ENCODE measurements at places on chromosomes 1 and 21.
A peak's percentile ranks its signal among the peaks of the same experiment; 100 is the strongest.

DNA sequence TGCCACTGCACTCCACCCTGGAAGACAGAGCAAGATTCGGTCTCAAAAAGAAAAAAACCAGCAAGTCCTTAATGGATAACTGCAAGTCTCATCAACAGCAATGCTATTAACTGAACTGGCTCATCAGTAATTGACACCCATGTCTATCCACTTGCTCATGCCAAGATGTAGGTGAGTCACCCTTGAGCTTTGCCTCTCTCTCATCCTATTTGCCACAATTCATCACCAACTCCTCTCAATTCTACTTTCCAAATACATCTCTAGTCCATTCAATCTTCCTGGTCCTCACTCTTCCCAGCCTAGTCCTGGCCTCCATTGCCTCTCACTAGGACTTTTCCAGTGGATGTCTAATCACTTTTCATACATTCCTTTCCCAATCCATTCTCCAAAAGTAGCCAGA lies 103.7 kb upstream of the PRMT6 start:
- DNase-seq: no peak

GRCh38 chr1:208438112-208438699 lies 194.0 kb upstream of the PLXNA2 start:
- no peak for DNase-seq

DNA sequence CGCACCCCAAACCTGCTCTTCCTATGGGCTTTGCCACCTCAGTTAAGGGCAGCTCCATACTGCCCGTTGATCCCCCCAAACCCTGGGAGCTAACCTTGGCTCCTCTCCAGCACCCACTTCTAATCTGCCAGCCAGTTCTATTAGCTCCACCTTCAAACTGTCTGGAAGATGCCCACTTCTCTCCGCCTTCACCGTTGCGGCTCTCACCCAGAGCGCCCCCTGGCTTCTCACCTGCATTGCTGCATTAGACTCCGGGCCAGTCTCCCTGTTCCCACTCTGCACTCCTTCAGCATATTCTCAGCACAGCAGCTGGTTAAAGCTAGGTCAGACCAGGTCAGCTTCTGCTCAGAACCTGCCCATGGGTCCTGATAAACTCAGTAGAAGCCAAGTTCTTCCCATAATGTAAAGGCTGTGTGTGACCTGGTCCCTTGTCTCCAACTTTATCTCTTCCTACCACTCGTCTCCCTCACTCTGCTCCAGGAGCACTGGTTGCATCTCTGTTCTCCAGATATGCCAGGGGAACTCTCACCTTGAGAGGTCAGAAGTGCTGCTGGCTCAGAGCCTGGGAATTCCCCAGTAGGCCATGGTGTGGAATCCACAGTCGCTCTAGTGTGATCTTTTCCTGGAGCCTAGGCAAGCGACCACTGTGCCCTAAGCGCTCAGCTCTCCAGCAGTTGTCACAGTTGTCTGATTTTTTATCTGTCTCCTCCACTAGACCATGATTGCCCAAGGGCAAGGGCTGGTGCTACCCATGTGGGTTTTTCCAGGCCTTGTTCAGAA lies 150.3 kb downstream of the HMGB4 start:
- no peak for DNase-seq

- no peak for DNase-seq
These were observed 33.9 kb upstream of the IPO9 start for GRCh38 chr1:201795066-201795465.

DNA sequence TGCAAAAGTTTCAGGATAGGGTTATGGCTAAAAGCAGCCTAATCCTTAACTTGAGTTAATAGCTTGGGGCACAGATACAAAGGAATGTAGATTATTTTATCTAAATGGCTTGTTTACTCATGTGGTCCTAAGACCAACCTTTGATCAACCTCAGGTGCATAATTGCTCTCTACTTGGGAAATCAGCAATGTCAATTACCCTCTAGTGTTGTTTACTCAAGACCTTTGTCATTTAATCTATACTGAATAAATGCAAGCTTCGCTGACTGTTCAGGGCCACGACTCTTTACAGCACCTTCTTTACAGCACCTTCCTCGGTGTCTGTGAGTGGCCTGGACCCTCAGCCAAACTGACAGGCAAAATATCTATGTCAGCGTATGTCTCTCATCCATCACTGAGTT lies 217.5 kb upstream of the MAP1LC3C start:
- DNase-seq: no peak

GRCh38 chr1:15985611-15986297 lies 9.9 kb upstream of the ZBTB17 start:
- DNase-seq: no peak

DNA sequence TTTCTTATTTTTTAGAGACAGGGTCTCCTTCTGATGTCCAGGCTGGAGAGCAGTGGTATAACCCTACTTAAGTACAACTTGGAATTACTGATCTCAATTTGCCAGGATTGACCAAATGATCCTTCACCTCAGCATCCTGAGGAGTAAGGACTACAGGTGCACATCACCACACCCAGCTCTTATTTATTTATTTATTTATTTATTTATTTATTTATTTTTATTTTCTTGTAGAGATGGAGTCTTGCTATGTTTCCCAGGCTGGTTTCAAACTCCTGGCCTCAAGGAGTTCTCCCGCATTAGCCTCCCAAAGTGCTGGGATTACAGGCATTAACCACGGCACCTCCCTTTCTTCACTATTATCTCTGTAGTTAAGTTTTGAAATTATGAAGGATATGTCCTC lies 117.5 kb upstream of the NEGR1 start:
- no peak for DNase-seq

DNA sequence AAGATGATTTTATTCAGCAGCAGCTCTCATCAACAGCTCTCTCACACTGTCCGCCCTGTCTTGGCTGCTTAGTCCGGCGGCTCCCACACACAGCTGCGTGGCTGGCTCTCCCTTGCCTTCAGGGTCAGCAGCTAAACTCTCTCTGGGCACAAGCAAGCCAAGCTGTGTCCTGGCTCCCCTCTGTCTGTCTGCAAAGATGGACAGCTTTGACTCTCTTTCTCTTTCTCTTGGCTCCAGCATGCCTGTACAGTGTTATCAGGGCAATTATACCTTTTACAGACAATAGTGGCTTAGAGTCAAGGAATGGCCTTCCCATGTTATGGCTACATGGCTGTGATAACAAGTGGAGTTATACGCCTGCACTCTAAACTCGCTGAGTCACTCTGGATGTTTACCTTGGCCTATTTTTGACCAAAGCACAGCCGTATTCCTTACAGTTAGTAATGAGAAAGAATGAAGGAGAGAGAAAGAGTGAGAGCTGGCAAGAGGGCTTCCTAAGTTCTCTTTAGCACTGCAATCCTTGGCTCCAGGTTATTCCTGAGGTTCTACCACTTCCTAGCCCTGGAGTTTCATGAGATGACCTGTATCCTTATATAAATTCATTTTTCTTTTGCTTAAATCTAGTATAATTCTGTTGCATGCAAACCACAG lies 59.9 kb upstream of the ZSWIM5 start:
- DNase-seq: no peak

GRCh38 chr1:39262802-39263201 lies 58.3 kb downstream of the MACF1 start:
- DNase-seq: no peak

- DNase-seq: no peak
These were observed 135.2 kb upstream of the CYYR1 start for GRCh38 chr21:26708223-26708800.

DNA sequence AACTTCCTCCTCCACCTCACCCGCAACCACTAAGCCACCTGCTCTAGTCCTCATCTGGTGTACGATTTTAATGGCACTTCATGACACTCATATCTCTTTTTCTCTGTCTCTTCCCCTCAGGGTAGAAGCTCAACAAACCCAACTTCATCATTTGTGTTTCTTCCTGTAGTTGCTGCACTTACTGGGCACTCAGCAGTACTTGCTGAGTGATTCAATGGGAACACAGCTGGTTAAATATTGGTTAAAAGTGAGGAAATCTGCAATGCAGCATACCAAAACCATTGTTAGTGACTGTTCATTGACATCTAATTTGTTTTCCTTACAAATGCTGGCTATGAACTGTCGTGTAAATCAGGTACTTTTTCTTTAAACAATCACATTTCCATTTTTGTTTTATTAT lies 541.1 kb upstream of the PRMT6 start:
- DNase-seq: no peak

DNA sequence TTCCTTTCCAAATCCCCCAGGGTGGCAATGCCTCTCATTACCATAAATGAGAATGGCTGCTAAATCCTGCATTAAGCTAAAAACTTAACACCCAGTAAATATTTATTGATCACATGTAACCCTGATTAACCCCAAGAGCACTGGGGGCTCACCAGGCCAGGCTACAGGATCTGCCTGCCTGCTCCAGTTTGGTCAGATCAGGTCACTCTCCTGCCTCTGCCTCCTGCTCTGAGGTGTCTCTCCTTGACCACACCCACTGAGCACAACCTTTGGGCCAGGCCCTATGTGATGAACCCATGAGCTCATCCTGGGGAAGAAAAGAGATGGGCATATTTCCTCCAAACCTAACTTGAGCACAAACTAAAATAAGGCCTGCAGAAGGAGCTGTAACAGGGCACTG lies 93.5 kb downstream of the TRABD2B start:
- DNase-seq: no peak

DNA sequence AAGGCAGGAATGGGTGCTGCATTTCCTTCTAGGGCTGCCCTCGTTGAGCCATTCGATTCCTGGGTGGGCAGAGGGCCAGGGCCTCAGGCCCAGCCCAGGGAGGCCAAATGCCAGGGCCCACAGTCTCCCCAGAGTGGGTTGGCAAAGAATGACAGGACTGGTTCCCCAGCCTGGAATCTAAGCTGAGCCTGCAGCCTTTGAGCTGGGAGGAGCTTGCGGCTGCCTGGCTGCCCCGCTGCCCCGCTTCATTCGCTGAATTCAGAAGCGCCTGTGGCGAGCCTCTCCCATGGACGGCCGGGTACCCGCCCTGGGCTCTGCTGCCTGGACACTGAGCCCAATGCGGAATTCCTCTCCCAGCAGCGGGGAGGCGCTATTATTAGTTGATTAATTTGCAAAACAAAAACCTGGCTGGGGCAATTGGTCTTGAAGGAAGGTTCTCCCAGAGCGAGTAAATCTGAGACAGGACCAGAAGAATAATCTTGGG lies 32.3 kb upstream of the TARDBP start:
- no peak for DNase-seq

GRCh38 chr1:33872683-33873082 lies 8.8 kb downstream of the HMGB4 start:
- no peak for DNase-seq

- DNase-seq: peak; percentile 36
These were observed 108.8 kb downstream of the KIAA0319L start for GRCh38 chr1:35448344-35448801.

- no peak for DNase-seq
These were observed 1120.2 kb upstream of the TMPRSS15 start for GRCh38 chr21:19523746-19524145.

GRCh38 chr1:35559317-35559944 lies 1.8 kb downstream of the NCDN start:
- DNase-seq: no peak

DNA sequence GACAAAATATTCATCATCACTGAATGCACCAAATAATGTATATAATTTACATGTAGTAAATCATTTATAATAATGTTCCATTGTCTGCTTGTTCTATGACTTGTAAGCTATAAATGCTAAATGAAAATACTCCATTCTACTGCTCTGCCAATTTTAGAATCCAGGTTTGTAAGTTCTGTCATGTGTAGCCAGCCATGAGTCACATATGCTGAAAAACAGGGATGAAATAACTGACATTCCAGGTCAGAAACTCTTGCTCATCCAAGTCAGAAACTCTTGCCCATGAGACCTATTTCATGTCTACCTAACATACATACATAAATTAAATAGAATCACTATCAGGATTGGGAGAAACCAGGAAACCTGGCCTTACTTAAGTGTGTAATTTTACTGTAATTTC lies 95.6 kb downstream of the ASH1L start:
- DNase-seq: peak; percentile 30

GRCh38 chr1:70617728-70618127 lies 206.7 kb downstream of the CTH start:
- no peak for DNase-seq

DNA sequence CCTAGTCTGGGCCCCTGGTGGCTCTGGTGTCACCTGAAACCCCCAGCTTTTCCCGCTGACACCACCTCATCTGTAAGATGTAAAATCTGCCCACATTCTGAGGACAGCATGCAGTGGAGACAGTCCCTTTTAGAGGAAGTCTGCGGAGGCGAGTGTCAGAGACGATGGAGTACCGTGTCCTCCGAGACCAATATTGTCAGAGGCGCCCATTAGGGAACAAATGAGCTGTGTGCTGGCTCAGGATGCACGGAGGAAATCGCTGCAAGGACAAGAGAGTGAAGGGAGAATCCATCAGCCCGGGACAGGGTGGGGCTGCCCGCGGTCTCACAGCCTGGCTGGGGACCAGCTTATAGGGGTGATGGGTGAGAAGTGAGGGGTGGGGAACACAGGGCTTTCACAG lies 214.8 kb downstream of the MATN1 start:
- no peak for DNase-seq
